Left ventricle myocardium inferior (tissue), 1 donor: ENCODE measurements at places on chromosomes 1 and 21.

DNA sequence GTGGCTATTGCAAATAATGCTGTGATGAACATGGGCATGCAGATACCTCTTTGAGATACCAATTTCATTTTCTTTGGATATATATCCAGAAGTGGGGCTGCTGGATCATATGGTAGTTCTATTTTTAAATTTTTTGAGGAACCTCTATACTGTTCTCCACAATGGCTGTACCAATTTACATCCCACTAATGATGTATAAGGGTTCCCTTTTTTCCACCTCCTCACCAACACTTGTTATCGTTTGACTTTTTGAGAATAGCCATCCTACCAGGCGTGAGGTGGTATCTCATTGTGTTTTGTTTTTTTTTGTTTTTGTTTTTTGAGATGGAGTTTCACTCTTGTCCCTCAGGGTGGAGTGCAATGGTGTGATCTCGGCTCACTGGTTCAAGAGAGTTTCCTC is 6.6 kb upstream of the NUCKS1 start:
- no peak for DNase-seq

DNA sequence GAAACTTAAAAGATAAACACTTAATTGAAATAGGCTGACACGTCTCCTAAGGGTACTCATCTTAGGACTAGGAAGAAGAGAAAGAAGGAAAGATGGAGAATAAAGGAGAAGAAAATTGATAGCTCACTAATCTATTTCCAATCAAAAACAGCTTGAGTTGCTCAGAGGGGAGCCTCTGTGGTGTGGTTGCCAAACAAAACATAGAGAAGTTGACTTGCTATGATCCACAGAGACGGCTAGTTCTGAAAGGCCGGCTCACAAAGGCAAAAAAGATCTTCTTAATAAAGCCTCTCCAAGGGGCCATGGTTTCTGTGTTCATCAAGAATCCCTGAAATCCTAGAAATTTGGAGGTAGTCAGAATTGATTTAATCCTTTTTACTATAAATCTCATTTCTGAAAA is 644.1 kb downstream of the LMO4 start:
- DNase-seq = no peak

DNA sequence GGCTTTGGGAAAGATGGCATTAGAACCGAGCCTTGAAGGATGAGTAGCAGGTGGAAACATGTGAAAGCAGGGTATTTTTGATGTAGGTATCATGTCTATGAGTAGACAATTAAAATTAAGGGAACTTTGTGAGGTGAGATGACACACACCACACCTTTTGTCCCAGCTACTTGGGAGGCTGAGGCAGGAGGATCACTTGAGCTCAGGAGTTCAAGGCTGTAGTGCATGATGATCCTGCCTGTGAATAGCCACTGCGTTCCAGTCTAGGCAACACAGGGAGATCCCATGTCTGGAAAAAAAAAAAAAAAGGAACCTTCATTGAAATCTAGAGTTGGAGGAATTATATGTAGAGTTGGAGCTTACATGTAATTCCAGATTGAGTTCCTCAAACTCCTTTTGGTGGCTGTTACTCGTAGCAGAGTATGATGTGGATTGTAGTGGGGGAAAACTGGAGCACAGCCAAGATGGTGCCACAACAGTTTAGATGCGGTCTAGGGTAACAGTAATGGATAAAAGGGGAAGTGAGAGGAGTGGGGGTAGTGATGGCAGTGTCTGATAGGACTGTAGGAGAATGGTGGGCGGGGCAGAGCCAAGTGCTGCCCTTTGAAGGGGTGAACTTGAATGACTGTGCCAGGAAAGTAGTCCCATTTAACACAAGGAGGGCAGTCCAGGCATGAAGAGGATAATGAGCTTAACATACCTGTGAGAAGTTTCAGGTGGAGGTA is 17.4 kb downstream of the AK4 start:
- no peak for DNase-seq

DNA sequence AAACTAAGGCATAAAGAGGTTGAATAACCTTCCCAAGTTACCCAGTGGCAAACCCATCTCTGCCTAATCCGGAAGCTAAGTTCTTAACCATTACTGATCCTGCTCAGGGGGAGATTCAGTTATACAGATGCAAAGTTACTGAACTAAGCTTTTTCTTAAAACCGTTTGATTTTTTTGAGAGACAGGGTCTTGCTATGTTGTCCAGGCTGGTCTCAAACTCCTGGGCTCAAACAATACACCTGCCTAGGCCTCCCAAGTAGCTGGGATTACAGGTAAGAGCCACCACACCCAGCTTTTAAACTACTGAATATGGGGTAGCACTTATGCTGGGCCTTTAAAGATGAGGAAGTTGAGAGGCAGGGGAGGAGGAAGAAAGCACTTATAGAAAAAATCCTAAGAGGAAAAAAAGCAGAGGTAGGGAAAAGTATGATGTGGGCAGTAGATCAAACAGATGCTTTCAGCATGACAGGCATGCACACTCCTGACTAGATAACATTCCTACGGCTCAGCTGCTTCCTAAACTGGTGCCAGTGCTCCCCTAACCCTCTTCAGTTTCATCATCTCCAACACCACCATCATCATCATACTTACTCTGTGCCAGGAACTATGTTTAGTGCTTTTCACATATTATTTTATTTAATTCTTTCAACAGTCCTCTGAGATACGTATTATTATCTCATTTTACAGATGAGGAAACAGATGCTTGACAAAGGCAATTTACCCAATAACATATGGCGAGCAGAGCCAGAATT is 5.8 kb downstream of the PAFAH2 start:
- DNase-seq = no peak

DNA sequence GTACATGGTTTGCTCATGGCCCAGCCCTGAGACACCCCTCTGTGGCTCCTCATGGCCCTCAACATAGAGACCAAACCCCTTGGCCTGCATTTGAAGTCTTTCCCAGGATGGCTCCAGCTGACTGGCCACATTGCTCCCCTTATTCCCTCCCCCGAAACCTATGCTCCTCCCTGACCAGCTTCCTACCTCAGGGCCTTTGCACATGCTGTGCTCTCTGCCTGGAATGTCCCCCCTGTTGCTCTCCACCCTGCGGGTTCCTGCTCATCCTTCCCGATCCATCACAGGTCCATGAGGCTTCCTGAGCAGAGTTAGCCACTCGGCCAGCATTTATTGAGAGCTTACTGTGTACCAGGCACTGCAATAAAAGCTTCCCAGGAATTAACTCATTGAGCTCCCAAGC is 70.9 kb upstream of the SELENON start:
- DNase-seq = no peak

DNA sequence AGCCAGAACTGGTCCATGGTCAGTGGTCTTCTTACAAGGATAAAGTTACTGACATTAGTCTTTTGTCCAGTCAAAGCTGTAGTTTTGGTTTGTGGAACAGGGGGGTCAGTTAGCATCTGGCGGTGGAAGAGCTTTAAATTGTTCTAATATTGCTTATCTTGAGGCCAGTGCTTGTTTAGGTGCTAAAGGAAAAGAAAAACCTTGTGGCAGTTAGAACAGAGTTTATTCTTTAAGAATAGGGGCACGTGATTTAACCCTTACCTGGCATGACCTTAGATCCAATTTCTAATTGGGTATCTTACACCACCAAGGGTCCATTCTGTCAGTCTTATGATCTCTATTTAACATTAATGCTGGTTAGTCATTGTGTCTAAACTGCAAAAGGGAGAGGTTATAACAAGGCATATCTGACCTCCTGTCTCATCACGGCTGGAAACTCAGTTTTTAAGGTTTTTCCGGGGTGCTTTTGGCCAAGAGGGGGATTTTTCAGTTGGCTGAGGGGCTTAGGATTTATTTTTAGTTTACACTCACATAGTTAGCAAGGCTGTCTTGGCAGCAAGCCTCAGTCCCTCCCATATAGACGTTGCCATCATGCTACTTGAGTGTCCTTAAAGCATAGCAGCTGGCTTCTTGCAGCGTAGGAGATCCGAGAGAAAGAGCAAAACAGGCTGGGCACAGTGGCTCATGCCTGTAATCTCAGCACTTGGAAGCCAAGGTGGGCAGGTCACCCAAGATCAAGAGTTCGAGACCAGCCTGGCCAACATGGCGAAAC is 60.1 kb upstream of the FAM89A start:
- no peak for DNase-seq

DNA sequence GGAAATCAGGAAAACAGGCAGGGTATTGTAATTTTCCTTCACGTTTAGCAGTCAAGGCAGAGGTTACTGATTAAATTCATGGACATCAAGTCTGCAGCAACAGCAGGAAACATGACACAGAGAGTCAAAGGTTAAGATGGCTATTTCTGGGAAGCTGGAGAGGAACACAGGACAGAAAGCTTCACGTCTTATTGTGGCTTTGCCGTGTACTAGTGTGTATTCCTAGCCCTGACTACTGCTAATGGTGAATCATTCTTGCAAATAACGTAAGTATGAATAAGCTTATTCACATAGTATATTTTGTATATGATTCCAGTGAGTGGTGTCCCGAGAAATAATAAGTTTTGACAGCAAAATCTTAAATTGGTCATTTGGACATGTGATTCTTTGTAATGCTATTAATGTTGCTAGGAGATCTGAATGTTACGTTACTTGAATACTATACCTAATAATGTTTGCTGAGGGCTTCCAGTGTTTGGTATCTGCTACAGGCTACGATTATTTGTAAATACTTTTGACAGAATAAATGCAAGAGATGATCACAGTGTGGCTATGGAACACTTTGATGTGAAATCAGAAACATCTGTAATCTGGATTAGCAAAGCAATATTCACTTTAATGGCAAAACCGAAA is 77.4 kb downstream of the DISP1 start:
- no peak for DNase-seq

DNA sequence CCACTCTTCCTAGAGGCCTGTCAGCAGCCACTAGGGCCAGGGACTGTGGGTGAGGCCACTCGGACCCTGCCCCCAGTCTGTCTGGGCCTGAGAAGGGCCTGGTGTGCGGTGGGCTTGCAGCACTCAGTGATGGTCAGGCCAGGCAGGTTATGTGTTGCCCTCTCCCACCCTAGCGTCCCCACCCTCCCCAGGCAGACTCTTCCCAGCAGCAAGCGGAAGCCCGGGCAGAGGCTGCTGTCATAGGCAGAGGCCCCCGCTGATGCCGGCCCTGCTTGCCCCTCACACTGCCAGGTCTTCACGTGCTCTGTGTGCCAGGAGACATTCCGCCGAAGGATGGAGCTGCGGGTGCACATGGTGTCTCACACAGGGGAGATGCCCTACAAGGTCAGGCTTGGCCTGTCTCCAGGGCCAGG is 6.6 kb downstream of the ZBTB48 start:
- DNase-seq = no peak

- no peak for DNase-seq
Observed at GRCh38 chr1:183821889-183822611, 17.1 kb downstream of the RGL1 start.

GRCh38 chr1:196115646-196116045 is 492.6 kb downstream of the KCNT2 start:
- peak; percentile 72 for DNase-seq

DNA sequence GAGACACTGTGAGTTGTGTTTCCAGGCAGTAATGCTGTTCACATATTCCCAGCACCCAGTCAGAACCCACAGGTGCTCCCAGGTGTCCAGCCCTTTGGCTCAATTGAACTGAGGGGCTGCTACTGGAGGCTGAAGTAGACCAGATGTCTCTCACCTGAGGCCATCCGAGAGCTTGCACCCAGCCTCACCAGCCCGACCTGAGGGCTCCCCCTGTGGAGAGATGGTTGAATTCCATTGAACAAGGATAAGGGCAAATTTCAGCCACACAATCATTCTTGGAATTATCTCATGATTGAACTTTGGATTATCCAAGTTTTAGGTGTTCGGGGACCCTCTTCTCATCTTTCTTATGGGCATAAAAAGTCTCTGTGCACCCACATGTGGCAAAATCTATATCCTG is 52.1 kb downstream of the OBSCN start:
- DNase-seq = no peak

DNA sequence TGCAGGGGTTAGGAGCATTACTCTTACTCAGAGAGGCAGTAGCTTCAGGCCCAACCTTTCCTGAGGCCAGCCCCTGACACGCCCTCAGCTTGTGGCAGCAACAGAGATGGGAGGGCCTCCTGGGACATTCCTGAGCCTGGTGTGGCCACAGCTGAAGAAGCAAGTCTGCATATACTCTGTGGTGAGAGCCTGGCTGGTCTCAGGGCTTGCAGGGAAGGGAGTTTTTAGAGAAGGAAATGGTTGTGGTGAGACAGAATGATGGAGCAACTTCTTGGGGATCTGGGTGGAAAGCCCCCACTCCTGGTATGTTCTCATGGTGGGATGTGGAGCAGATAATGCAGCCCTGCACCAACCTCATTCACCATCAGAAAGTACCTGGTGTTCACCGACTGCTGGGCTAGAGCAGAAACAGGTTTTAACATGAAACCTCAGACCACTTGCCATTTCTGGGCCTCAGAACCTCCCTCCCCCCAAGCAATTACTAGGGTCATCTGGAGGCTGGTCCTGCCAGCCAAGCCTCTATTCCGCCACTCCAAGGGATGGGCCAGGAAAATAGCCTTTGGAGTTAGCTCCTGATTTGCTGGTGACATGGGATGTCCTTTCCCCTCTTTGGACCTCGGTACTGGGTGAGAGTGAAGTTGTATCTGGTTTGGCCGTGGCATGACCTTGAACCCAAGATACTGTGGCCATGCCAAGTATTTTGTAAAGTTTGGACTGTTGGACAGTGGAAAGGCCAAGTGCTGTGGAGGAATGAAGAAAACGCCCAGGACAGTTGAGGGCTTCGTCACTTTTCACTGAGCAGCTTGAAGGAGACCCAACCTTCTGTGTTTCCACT is 28.1 kb upstream of the RNF19B start:
- DNase-seq = peak; percentile 76

DNA sequence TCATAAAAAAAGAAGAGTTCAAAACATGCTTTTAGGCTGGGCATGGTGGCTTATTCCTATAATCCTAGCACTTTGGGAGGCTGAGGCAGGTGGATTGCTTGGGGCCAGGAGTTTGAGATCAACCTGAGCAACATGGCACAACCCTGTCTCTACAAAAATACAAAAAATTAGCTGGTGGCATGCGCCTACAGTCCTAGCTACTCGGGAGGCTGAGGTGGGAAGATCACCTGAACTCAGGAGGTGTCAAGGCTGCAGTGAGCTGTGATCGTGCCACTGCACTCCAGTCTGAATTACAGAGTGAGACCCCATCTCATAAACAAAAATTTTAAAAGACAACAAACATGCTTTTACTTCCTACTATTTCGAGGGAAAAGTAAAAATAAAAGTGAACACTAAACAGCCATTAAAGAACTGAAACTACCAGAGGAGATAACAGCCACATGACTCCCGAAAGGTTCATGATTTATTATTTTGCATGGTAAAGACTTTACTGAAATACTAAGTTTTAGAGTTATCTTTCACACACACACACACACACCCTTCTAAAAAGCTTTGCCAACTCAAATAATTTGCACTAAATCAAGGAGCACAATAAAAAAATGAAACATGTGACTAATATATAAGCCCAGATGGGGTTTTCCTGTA is 48.1 kb downstream of the USP1 start:
- DNase-seq = no peak

DNA sequence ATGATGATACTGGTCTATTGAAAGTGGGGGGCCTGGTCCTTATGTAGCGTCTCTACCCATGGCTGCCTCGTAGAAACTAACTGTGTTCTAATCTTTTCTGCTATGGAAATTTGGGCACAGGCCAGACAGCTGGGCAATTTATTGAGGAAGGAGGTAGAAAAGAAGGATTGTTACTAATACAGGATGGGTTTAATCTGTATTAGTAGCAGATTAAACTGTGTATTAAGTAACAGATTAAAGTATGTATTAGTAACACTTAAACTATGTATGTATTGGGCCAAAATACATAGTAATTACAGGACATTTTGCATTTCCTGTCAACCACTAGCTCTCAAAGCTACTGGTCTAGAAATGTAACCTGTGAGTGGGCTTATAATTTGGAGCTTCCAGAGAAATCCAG is 142.0 kb downstream of the MAST2 start:
- no peak for DNase-seq

GRCh38 chr1:181451661-181452230 is 31.6 kb upstream of the CACNA1E start:
- DNase-seq = no peak
